ENCODE measurements at places on chromosomes 1 and 21. TPM values are rescaled to one million over a fixed set of nuclear protein-coding genes. Genes with fewer than 3 reads are reported as not detected.

GRCh38 chr1:25553749-25554429, 10.5 kb downstream of the LDLRAP1 start:
- no peak for DNase-seq

- DNase-seq = no peak
Observed at GRCh38 chr1:223810586-223810985, 35.2 kb downstream of the TP53BP2 start.

DNA sequence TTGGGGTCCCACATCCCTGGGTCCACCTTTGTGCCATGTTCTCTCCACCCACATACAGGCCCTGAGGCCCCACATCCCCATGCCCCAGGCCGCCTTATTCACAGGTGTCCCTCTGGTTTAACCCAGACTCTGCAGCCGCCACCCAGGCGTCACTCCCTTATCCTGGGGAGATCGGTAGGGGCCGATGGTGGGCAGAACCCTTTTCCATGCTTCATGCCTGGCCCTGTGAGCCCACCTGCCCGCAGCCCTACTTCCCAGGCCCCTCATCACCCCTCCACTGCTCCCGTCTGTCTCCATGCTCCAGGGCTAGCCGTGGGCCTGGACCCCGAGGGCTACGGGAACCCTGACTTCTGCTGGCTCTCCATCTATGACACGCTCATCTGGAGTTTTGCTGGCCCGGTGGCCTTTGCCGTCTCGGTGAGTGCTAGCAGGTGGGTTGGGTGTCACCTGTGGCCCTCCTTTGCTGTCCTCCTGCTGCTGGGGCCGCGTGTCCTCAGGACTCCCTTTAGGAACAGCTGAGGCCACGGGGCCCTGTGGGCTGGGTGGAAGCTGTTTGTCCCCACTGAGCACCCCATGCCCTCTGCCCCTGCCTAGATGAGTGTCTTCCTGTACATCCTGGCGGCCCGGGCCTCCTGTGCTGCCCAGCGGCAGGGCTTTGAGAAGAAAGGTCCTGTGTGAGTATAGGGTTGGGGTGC, 12.2 kb downstream of the PSRC1 start:
- no peak for DNase-seq

- no peak for DNase-seq
Observed at GRCh38 chr21:43590194-43590593, 69.1 kb downstream of the HSF2BP start.

DNA sequence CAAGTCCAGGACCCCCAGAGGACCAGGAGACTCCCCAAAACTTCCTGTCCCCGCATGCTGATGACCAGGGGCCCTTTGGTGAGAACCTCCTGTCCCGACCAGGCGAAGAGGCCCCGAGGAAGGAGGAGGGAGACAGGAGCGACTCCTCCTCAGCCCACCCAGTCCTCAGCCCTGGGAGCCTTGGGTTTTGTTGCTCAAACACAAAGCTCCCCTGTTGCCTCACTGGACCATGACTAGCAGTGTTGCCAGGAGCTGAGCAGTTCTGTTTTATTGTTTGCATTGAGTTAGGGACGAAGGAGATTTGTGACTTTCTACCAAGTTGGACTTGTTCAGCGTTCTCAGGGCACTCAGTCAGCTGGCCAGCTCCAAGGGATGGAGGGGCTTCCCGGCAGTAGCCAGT, 10.0 kb downstream of the UMODL1 start:
- no peak for DNase-seq

DNA sequence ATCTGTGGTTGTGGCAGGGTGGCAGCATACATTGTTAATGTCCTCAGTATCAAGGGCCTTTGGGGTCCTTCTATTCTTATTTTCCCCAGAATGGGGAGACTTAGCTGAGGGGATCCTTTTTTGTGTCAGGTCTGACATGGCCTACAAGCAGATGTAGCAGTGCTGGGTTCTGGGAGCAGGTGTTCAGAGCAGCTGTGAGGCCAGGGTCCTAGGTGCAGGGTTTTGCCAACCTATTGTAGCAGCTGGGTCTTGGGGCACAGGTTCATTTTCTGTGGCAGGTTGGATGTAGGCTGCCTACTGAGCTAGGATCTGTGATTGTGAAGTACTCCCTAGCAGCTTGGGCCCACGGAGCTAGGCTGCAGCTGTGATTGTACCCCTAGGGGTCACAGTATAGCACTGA, 60.1 kb downstream of the DIPK1A start:
- no peak for DNase-seq

GRCh38 chr1:165696625-165697100, 1.7 kb downstream of the ALDH9A1 start:
- DNase-seq = no peak

DNA sequence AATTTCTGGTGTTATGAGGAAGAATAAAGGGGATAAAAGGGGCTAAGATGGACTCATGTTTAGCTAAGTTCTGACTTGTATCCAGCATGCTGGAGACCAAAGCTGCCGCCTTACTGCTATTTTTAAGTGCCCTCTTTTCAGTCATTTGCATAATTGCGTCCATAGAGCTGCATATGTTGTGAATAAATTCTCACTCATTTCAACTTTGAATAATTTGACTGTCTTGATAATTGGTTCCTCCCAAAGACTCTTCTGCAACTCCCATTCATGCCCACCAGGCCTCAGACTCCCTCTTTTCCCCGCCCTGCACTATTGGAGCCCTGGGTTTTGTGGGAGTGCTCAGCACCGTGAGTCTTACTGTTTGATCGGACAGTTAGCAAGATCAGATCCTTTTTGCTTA, 45.0 kb downstream of the KIAA0040 start:
- DNase-seq = no peak

- DNase-seq = no peak
Observed at GRCh38 chr1:235855811-235856429, 10.8 kb downstream of the LYST start.

GRCh38 chr1:82879701-82880305, 1079.1 kb downstream of the ADGRL2 start:
- DNase-seq = no peak

DNA sequence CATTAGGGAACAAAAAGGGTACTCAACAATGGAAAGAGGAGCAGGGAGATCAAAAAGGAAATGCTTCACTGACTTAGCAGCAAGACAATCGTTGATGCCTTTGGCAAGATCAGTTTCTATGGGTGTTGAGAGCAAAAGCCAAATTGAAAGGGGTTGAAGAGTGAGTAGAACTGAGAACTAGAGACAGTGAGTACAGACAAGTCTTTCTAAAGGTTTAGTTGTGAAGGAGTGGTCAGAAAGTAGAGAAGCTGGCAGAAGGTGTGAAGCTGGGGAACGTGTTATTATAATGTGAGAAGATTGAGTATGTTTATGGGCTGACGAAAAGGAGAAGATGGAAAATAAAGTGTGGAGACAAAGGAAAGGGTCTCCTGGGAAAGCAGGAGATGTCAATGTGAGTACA, 221.2 kb upstream of the USP25 start:
- DNase-seq = no peak

- DNase-seq = no peak
Observed at GRCh38 chr1:247491328-247491727, 33.4 kb upstream of the OR2B11 start.

- no peak for DNase-seq
Observed at GRCh38 chr1:227071895-227072587, 131.9 kb downstream of the COQ8A start.

GRCh38 chr1:20742671-20743070, 10.2 kb upstream of the SH2D5 start:
- no peak for DNase-seq

GRCh38 chr1:95201905-95202304, 32.1 kb upstream of the RWDD3 start:
- DNase-seq = no peak

DNA sequence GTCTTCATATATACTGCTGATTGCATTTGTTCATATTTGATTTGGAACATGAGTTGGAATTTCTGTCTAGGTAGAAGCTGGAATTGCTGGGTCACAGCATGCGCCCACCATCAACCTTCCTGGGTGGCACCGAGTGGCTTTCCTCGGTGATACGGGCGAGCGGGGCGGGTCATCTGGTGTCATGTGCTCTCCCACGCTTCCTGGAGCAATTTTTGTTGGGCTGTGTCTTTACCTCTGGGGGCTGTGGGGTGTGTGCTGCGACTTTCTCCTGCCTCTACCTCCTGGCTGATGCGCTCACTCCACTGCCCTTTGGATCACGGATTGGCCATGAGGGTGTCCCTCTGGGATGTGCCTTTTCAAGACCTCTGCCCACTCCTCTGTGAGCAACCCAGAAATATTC, 108.7 kb upstream of the COL6A1 start:
- no peak for DNase-seq

DNA sequence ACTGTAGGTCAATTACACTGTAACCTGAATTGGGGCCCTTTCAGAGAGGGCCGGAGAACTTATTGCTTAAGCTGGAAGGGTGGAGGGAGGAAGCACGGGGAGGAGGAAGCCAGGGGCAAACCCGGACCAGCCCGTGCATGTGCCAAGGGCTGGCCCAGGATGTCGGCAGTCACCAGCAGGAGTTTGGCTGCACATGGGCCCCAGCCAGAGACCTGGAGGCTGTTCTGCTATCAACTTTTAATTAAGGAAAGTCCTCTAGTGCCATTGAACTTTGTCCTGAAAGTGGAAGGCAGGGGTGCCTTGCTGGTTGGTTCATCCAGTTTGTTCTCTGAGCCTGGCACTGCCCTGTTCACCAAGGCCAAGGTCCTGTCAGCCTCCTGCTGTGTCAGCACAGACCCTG, 200.8 kb upstream of the VAMP3 start:
- DNase-seq = no peak

GRCh38 chr21:21807598-21807903, 809.3 kb downstream of the NCAM2 start:
- no peak for DNase-seq

- DNase-seq = no peak
Observed at GRCh38 chr21:38900499-38900898, 94.8 kb downstream of the ETS2 start.

DNA sequence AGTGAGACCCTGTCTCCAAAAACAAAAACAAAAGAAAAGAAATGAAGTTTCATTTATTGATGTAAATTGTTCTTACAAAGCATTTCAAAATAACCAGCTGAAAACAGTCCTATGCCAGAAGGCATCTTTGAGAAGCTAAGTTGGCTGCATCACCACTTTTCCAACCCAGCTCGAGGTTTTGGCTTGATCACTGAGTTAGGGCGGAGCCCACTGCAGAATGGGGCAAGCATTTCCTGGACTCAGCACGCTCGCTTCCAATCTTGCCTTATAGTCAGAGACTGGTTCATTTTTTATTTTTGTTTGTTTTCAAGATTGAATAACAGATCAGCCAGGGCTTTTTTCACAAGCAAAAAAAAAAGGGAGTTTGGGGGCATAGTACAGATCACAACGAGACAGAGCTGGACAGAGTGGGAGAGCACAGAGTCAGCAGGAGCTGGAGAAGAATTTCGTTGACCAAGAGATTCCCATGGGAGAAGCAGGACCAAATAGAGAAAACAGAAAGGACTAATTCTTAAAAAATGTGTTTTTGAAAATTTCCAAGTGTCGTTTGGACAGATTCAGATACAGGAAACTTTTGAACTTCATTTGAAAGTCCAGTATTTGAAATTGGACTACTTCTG, 23.5 kb upstream of the COL6A1 start:
- DNase-seq = no peak

GRCh38 chr1:167086033-167086432, 4.1 kb downstream of the GPA33 start:
- DNase-seq = no peak

DNA sequence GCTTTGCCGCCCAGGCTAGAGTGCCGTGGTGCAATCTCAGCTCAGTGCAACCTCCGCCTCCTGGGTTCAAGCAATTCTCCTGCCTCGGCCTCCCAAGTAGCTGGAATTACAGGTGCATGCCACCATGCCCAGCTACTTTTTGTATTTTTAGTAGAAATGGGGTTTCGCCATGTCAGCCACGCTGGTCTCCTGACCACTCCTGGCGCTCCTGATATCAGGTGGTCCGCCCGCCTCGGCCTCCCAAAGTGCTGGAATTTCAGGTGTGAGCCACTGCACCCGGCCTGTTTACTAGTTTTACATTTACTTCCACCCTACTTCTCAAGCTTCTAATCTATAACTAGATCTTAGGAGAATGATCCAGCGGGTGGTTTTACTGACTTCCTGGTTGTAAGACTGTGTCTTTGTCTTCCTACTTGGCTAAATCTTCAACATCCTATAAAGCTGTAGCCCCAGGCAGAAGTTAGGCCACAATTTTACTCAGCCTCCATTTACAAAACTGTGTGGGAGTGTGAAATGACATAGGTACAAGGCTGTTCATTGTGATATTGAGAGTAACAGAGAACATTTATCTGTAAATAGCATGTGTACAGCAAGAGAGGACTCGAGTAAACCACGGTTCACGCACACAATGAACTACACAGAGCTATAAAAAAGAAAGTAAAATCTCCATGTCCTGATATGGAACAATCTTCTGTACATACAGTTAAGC, 9.6 kb upstream of the POU2F1 start:
- no peak for DNase-seq

- no peak for DNase-seq
Observed at GRCh38 chr1:55262822-55263221, 47.7 kb upstream of the USP24 start.

- DNase-seq = no peak
Observed at GRCh38 chr1:223248001-223248769, 105.1 kb upstream of the TLR5 start.

- no peak for DNase-seq
Observed at GRCh38 chr1:914891-915280, 8.8 kb upstream of the SAMD11 start.

Gene RYR2
- 8.8 TPM for total RNA-seq

Gene ITLN1
- total RNA-seq = not detected

Gene HEYL
- total RNA-seq = 0.73 TPM

Gene UTP11
- total RNA-seq = 78.8 TPM

Gene PDC
- total RNA-seq = not detected

Data from activated T-helper 2 cell treated with anti-CD3 and anti-CD28 coated beads, Interferon-gamma antibody, Interleukin-2, Interleukin-4, amounts not matched to agents 10 μg/mL and 5 μg/mL and 100 μg/mL, durations not matched to agents 14 hours and 24 hours and 36 hours (primary cell).